ENCODE measurements at places on chromosomes 7 and 10.

- DNase-seq, result no peak
These were observed 136.9 kb upstream of the MAGI2 start for GRCh38 chr7:79590391-79590790.

DNA sequence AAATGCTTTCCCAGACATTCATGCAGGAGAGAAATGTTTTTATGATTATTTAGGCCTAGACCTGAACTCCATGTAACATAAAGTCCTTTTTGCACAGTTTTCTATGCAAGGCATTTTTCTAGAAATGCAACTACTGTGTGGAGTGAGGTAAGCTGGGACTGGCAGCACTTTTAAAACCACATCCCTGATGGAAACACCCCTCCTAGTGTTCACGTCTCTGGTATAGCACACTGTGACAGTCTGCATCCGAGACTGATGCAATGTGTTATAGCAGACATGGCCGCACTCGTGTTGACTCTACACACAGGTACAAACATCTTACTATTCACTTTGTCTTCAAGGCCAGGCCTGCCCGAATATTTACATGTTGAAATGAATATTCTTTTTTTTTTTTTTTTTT is 19.3 kb upstream of the ERCC6 start:
- no peak for DNase-seq

DNA sequence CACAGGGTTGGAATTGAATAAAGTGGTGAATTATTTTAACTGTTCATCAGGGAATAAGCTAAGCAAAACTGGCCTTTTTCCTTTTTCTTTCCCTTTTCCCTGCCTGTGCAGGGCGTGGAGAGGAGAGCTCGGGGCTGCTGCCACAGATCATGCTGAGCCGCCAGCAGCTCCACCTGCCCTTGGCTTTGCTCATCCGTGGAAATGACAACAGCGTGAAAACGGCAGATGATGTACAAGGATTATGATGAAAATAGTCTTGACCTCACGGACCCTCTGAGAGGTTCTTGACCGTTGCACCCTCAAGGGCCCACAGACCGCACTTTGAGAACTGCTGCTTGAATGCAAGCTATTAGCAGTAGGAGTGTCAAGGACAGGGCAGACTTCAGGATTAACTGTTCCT is 10.6 kb downstream of the PPP2R2D start:
- no peak for DNase-seq

GRCh38 chr7:41702635-41703371 is at the start of gene INHBA:
TSS of gene INHBA (minus strand) at chr7:41703090. CDS start at chr7:41700374, 2,716 bp downstream.
- DNase-seq, result no peak

DNA sequence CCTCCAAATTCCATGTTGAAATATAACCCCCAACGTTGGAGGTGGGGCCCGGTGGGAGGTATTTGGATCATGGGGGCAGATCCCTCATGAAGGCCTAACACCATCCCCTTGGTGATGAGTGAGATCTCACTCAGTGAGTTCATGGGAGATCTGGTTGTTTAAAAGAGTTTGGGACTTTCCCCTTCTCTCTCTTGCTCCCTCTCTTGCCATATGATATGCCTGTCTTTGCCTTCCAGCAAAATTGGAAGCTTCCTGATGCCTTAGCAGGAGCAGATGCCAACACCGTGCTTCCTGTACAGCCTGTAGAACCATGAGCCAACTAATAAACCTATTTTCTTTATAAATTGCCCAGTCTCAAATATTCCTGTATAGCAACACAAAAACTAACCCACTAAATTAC is 55.7 kb upstream of the CDK1 start:
- no peak for DNase-seq

GRCh38 chr7:111532625-111533024 is 29.7 kb downstream of the IMMP2L start:
- DNase-seq, result no peak

DNA sequence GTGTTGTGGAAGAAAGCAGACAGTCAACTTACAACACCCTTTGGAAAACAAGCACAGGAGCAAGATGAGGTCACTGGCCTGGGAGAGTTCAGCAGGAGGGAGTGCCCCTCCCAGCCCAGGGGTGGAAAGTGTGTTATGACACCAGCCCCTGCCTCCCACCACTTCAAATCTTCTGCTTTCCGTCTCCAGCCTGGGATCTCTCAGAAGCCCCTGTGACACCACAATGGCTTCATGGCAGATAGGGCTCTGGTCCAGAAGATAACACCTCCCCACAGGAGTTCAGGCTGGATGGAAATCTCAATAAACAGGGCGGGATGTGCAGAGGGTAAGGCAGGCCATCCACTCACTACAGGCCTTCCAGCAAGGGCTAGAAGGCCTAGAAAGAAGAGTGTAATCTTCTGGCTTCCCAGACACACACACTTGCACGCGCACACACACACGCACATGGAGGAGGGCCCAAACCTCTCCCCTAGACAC is 48.7 kb upstream of the ZMIZ1 start:
- no peak for DNase-seq

GRCh38 chr7:95141755-95142154 is 182.6 kb downstream of the PON1 start:
- DNase-seq, result no peak

DNA sequence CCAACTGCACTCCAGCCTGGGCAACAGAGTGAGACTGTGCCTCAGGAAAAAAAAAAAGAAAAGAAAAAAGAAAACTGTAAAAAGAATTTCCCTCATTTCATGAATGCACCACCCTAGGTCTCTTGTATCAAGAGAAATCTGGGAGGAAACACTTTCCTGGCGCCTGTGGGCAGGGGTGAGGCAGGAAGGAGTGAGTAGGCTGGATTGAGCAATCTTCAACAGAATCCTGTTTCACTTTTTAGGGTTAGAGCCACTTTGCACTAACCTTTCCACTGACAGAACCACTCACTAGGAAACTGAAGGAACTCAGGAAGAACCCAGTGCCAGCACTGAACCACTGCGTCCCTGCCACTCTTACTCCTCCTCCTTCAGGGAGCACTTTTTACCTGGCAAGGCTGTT is 282.1 kb downstream of the CCDC3 start:
- no peak for DNase-seq

DNA sequence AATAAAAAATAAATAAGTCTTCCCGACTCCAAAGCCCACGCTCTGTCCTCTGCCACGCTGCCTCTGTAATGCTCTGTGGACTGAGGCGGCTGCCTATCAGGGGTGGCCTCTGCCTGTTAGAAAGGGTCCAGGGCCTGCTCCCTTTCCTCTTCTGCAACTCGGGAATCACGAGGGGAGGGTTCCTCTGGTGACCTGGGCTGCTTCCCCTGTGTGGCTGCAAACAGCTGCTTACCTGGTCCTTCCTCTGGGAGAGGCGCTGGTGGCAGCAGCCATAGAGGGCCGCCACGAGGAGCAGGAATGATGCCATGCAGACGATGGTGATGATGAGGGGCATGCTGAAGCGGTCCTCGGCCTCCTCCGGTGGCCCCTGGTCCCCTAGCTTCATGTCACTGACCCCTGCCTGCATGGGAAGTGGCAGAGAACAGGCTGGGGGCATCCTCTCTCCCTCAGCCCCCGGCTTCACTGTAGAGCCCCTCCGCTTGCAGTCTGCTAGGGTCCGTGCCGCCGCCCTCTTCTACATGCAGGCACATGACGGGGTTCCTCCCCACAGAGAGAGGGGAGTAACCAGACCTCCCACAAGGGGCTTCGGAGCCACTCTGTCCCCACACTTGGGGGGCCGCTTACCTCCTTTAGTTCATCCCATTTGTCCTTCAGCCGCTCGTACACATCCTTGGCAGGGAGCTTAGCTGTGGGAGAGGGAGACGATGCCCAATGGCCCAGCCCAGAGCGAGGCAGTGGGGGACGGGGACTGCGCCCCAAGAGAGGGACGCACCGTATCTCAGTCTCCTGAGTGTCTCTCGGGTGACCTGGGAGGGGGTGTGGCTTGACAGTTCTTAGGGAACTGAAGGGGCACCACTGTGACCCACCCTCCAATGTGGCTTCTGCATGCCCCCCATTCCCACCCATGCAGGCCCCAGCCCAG is 50.5 kb downstream of the PODXL start:
- no peak for DNase-seq

GRCh38 chr7:106037489-106038176 is 74.5 kb downstream of the SYPL1 start:
- DNase-seq, result no peak

GRCh38 chr7:1096156-1097119 is 8.5 kb downstream of the GPER1 start:
- no peak for DNase-seq

DNA sequence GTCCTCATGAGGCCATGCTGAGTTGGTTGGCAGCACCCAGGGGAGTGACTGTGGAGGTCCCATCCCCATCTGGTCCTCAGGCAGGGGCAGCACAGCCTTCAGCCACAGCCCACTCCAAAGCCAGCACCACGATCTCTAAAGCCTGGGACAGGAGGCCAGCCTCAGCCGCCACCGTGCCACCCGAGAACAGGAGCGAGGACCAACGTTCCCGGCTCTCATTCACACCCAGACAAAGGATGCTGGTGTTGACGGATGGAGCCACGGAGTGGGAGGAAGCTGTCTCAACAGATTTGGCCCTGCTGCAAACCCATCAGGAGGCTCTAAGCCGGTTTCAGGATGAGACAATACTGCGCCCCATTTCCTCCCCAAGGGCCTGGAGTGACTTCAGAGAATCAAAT is 42.7 kb upstream of the PPP2R2D start:
- DNase-seq, result no peak

- DNase-seq, result no peak
These were observed 159.2 kb upstream of the FOXP2 start for GRCh38 chr7:114255404-114255841.

DNA sequence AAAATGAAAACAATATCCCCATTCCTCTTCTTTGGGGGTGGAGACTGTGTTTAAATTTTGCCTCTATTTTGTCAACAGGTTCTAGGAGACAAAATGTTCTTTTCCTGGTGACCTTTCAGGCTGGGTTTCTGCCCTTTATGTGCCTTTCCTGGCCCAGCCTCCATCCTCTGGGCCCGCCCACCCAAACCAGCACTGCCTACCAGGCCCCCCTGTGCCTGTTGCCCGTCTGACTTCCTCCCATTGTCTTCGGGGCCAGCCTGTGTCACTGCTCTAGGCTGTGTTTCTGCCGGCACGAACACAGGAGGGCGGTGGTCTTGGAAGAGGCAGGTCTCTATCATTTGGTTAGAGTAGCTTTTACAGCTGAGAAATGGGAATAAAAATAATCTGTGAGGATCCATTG is 13.9 kb downstream of the TSPAN14 start:
- no peak for DNase-seq

- DNase-seq, result no peak
These were observed 53.3 kb downstream of the HTR5A start for GRCh38 chr7:155123413-155123812.

- DNase-seq, result no peak
These were observed 16.7 kb downstream of the LSMEM1 start for GRCh38 chr7:112497481-112497880.

- DNase-seq, result no peak
These were observed 138.9 kb upstream of the CDK13 start for GRCh38 chr7:39811161-39811614.

DNA sequence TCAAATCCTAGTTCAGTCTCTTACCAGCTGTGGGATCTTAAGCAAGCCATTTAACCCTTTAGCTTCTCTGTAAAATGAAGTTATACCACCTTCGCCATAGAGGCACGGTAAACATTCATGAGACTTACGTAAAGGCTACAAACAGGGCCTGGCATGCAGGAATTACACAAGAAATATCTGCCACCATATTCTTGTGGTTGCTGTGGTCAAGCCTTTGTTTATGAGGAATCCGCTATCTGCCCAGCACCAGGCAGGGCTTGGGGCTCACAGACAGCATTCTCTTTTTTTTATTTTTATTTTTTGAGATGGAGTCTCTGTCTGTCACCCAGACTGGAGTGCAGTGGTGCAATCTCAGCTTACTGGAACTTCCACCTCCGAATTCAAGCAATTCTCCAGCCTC is 9.9 kb downstream of the AIFM2 start:
- no peak for DNase-seq

GRCh38 chr10:122281018-122281626 is 10.0 kb downstream of the BTBD16 start:
- no peak for DNase-seq

DNA sequence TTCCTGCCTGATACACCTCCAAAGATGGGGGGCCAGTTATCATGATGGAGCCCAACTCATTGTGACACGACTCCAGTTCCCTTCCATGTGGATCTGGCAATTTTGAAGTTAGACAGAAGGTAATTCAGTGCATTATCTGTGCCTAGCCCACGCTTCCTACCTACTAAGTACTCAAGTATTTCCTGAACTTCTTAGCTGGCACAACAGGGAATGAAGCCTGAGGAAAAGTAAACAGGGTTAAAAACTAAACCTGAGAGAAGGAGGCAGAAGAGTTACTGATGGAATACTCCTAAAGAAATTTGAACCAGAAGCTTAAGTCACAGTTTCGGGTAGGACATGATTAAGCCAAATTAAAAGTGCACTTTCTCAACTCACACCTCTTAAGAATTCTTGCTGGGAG is 1.1 kb upstream of the SEC31B start:
- no peak for DNase-seq

- no peak for DNase-seq
These were observed 88.8 kb downstream of the JCAD start for GRCh38 chr10:29970576-29970975.

Data from AG09319 (cell line).